ENCODE measurements at places on chromosomes 3 and 15.

DNA sequence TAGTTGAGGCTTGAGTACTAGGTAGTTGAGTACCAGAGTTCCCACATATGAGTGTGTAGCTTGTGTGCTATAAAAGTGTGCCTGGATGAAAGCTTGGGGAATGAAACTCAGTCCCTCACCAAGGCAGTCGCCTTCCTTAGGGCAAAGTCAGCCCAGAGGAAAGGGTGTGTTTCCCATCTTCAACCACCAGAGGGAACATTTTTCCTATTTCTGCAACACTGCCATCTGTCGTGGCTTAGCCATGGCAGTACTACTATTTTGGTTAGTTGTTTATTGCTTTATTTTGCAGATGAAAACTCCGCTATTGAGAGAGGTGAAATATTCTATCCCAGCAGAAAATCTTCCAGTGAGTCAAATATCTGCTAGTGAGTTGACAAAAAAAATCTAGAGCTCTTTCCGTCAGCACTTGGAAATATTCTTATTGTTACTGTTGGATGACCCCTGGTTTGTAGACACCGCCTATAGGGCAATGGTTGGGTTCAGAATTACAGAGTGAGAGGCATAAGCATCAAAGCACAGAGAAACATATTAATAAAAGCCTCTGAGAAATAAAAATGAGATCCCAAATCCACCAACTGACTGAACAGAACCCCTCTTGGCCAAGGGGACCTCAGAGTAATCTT lies 239.9 kb downstream of the CPNE4 start:
- DNase-seq = peak; percentile 57

GRCh38 chr3:154223519-154223918 lies 100.8 kb downstream of the DHX36 start:
- no peak for DNase-seq

DNA sequence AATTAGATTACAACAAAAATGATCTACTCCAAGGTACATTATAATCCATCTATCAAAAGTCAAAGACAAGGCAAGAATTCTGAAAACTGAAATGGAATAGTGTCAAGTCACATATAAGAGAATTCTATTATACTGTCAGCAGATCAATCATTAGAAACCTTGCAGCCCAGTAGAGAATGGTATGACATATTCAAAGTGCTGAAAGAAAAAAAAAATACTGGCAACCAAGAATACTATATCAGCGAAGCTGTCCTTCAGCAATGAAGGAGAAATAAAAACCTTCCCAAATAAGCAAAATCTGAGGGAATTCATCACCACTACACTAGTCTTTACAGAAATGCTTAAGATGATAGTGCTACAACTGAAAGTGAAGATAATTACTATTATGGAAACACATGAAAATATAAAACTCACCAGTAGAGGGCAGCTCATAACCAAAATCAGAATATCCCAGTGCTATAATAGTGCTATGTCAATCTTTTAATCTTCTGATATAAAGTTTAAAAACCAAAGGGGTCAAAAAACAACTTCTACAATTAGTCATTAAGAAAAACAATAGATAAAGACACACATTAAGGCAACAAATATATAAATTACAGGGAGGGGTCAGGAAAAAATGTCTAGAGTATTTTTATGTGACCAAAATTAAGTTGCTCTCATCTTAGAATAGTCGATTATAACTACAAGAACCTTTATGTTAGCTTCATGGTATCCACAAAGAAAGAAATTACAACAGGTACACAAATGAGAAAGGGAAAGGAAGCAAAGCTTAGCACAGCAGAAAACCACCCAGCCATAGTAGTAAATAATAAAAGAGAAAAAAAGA lies 190.7 kb upstream of the CNTN6 start:
- DNase-seq = peak; percentile 5

DNA sequence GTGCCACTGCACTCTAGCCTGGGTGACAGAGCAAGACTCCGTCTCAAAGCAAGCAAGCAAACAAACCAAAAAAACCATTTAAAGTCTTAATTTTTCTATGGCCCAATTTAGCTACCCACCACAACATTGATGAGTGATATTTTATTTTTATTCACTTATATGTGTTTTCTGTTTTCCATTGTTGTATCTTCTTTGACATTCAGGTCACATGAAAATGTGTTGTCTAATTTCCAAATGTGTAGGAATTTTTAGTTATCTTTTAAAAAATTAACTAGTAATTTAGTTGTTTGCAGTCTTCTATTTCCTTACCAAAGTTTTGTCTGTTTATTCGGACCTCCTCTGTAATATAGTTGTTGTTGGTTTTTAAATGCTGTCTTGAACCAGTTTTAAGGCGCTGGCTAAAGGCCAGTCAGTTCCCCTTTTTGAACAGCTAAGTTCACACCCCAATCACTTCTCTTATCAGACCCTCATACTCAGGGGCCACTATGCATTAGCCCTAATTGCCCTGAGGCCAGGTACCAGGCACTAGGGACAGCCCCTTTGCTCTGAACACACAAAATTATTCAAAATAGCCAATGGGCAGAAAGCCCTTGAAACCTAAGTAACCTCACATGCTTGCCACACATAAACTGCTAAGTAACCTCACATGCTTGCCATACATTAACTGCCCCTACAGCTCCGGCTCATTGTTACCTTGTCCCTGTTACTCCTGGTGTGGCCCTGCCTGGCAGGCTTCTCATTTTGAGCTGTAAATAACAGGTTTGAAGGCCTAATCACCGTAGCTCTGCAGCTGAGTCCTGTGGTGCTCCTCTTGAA lies 4.3 kb upstream of the CCR4 start:
- no peak for DNase-seq

- DNase-seq = no peak
Measured at GRCh38 chr3:73073091-73073707, 11.7 kb downstream of the EBLN2 start.

DNA sequence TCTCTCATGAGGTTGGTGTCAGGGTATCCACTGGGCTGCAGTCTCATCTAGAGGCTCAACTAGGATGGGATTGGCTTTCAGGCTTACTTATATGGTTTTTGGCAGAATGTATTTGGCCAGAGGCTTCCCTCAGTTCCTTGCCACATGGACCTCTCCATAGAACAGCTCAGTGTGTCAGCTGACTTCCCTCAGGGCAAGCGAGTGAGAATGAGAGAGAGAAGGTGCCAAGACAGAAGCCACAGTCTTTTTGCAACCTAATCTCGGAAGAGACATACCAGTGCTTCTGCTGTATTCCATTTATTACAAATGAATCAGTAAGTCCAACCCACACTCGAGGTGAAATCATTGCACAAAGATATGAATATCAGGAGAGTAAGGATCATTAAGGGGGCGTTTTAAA lies 129.2 kb downstream of the CCNL1 start:
- peak; percentile 23 for DNase-seq

Measured in MCF 10A (cell line).